ENCODE measurements at places on chromosomes 5 and 9. TPM values are rescaled to one million over a fixed set of nuclear protein-coding genes. Genes with fewer than 3 reads are reported as not detected.

GRCh38 chr5:154474396-154475334 lies 3.4 kb downstream of the HAND1 start:
- DNase-seq, result no peak

DNA sequence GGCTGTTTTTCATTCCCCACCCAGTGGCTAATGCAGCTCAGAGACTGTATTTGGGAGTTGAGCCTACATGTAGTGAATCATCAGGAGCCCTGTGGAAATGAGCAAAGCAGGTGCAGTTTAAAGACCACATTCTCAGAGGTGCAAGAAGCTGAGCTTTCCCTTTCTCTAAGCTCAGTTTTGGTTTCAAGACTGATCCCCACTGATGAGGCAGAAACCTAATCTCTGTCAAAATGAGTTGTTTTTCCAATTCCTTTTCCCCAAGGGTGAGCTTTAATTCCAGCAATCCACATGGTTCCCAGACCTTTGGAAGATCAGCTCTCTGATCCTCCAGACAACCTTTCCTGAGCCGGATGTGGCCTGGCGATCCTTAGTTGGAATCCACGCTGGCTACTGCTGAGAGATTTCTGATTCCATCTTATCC lies 420.5 kb downstream of the EBF1 start:
- no peak for DNase-seq

The MAMDC2 gene
- not detected for total RNA-seq

DNA sequence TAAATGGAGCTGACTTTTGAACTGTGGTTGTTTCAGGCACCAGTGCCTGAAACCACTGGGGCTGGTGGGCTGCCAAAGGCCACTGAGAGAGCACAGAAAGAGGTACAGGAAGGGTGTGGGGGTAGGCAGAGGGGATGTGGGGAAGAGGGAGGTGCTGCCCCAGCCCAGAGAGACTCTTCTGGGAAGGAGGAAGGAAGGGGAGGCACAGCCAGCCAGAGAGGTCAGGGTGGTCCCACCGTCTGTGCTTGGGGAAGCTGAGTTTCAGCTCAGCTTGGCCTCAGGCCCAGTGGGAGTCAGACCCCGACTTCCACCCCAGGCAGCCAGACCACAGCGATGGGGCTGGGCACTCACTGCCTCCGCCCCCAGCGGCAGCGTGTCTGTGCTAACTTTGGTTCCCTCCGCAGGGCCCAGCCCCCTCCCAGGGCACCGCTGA lies 8.6 kb upstream of the PHYKPL start:
- no peak for DNase-seq

DNA sequence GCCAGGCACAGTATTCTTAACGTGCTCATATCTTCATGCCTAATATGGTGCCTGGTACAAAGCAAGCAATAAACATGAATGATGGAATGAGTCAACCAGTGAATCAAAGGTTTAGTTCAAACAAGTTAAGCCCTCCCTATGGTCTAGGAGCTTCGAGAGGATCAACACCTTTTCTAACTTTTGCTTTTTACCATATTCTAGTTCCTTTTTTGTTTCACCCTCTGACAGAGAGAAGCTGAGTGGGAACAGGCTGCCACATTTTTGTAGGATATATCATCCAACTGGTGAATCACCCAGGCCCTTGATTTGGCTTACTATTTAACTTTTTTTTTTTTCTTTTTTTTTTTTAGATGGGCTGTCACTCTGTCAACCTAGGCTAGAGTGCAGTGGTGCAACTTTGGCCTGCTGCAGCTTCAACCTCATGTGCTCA lies 39.3 kb upstream of the TNC start:
- peak; percentile 77 for DNase-seq

The LPAR1 gene
- 0.47 TPM for total RNA-seq

The IL9 gene
- total RNA-seq, result not detected

GRCh38 chr9:73133921-73134407 lies 17.7 kb upstream of the ANXA1 start:
- DNase-seq, result peak; percentile 93

GRCh38 chr9:12916042-12916441 lies 141.2 kb downstream of the LURAP1L start:
- DNase-seq, result no peak

- no peak for DNase-seq
These were observed 330.4 kb downstream of the ICE1 start for GRCh38 chr5:5752844-5753243.

DNA sequence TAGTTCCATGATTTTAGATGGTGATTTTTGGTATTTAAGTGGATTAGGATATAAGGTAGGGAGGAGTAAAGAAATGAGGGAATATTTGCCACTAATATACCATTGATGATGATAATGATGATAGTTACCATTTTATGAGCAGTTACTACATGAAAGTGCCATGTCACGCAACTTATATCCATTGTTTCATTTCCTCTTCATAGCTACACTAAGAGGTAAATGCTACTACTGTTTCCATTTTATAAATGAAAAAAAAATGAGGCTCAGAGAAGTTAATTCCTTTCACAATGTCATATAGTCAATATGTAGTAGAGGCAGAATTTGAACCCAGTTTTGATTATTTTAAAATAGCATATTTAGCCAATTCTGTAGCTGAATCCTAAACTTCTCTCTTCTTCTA lies 112.2 kb upstream of the ADRA1B start:
- no peak for DNase-seq

DNA sequence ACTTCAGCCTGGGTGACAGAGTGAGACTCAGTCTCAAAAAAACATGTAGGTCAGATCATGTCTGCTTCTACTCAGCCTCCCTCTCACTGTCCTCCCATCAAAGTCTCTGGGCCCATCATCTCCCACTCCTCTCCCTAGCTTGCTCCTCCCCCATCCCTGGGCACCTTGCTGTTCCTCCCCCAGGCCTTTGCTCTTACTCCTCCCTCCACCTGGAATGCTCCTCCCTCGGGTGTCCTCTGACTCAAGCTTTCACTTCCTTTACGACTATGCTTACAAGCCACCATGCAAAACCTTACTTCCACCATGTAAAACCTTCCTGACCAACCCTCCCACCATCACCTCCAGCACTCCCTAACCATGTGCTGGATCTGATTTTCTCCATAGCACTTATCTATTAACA lies 51.5 kb downstream of the MTMR12 start:
- DNase-seq, result no peak

The LEAP2 gene
- 2.9 TPM for total RNA-seq

DNA sequence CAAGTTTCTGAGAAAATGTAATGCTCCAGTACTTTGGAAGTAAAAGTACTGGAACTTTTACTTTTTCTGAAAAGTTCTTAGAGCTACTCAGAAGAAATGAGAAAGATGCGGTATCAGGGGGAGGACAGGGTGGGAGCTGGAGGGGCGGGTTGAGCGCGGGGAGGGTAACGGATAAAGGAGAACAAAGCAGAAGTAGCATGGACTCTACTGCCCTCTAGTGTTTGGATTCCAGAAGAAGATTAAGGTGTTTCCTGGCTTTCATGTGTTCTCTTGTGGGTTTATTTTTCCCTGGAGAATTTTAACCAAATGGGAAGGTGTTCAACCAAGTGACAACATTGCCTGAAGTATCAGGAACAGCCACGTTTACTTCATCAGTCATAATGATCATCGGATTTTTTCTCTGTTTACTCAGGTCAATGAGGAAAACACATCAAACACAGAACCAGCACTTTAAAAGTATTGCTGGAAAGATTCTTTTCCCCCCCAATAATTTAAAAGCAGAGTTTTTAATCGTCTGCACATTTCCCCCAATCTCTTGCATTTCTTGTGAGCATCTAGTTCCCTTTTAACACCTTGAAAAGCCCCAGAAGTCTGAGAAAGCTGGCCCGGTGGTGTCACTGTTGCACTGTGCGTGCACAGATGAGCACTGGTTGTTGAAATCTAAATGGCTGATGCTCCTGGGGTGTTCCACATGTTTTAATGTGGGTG lies 190.6 kb downstream of the MPDZ start:
- peak; percentile 68 for DNase-seq

DNA sequence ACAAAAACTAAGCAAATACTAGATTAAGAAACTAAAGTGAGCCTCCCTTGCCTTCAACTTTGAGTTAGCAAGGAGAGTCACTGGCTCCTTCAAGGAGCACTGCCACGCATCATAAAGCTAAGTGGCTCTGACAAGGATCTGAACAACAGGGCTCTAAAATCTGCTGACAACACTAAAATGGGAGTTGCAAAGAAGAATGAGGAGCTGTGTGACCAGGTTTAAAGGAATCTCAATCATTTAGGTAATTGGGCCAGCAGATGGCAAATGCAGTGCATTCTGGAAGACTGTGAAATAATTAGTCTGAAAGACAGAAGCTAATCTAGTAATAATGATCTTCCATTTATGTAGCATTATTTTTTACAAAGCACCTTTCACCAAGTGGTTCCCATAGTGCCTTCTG lies 297.0 kb upstream of the TAS2R1 start:
- no peak for DNase-seq

DNA sequence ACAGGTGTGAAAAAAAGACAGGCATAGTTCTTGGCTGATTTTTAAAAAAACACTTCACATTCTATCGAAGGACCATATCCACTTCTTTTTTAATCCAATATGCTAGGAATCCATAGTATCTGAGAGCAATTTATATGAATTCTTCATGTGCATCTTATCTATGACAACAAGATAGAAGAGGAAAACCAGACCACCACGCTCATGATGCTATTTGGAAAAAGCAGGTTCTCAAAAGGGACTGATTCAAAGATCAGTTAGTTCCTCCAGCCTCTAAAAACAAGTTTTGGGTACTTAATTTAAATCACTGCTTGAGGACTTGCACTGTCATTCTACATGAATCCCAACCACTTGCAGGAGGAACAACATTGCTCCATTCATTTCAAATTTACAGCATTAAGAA lies 6.3 kb downstream of the MEF2C start:
- DNase-seq, result no peak
